Small intestine (tissue), 16 donors: ENCODE measurements at places on chromosomes 7 and 10. TPM values are rescaled to one million over a fixed set of nuclear protein-coding genes. Genes with fewer than 3 reads are reported as not detected.

The CRHR2 gene
- 0.32 TPM for polyA plus RNA-seq

The STK31 gene
- 0.45 TPM for polyA plus RNA-seq

The DNAJC1 gene
- polyA plus RNA-seq: 30.0 TPM

The CTTNBP2 gene
- polyA plus RNA-seq: 1.9 TPM
